ENCODE measurements at places on chromosomes 6 and 20.

GRCh38 chr6:104312851-104313250, 546.9 kb downstream of the HACE1 start:
- no peak for DNase-seq

DNA sequence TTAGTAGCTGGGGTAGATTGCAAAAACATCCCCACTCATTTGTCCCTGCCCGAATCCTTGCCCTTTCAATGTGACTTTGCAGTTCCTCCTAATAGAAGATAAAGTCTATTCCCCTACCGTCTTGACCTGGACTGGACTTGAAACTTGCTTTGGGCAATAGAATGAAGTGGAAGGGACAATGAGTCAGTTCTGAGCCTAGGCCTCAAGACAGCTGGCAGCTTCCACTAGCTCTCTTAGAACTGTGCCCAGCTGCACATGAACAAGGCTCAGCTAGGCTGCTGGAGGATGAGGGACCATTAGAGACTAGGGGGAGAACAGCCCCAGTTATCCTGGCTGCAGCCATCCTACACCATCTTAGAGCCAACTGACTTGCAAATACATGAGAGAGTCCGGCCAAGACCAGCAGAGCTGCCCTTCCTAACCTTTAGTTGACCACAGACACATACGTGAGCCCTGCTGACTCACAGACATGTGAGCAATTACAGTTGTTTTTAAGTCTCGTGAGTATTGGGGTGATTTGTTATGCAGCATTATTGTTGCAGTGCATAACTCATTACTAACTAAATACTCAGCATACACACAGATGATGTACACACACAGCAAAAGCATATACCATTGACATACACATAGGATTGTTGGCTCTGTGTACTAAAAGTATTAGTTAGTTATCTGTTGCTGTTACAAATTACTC, 105.5 kb downstream of the DHX35 start:
- no peak for DNase-seq

DNA sequence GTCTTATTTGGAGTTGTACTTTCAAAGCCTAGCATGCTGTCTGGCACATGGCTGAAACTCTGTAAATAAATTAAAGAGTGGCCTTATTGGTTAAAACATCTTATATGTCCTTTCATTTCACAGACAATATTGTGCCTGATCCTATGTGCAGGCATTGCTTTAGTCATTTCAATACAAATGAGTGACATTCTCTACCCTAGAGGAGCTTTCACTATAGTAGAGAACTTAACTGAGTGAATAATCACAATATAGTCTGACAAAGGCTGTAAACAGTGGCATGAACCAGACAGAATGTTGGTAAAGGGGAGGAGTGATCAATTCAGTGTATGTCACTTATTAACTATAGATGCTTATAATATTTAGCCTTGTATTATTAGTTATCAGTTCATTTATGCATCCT, 481.8 kb downstream of the TFAP2B start:
- DNase-seq = no peak

DNA sequence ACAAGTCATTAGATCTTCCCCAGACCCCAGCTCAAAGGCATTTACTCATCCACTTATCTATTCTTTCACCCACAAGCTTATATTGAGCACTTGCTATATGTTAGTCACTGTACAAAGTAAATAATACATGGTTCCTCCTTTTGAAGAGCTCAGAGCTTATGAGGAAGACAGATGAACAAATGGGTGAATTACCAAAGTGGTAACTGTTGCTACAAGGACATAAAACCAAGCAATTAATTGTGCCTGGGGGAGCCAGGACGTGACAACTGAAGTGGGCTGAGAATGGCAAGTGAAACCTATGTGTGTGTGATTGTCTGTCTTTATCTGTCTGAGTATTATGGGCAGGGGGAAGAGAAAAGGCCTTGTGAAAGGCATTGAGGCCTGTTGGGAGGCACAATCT, 45.6 kb upstream of the AKIRIN2 start:
- no peak for DNase-seq

- no peak for DNase-seq
These were observed 602.4 kb downstream of the COL12A1 start for GRCh38 chr6:74603322-74604076.

DNA sequence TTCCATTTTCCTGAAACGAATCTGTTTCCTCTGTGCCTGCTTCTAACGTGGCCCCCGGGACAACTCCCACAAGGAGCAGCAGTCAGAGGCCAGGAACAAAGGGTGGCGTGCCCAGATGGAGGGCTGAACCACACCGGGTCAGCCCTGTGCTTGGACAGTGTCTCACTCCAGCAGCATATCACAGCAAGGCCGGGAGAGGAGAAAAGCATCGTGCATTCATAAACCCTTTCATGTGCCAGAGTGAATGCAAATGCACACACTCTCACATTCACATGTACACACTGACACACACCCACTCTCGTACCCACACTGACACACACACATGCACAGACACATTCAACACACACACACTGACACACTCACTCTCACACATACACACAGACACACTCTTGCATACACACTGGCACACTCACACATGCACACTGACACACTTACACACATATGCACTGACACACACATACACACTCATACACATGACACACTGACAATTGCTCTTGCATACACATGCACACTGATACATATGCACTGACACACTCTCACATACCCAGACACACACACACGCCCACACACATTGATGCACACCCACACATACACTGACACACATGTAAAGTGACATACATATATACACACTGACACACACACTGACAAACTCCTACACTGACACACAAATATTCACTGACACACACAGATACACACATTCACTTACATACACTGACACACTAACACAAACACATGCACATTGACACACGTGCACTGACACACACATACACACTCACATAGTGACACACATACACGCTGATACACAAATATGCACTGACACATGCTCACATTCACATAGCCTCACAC, 237.0 kb downstream of the LRFN2 start:
- no peak for DNase-seq

GRCh38 chr6:4829089-4829488, 52.9 kb downstream of the CDYL start:
- no peak for DNase-seq

- no peak for DNase-seq
These were observed 4.5 kb upstream of the FOXC1 start for GRCh38 chr6:1605004-1605892.

- DNase-seq = no peak
These were observed 665.5 kb downstream of the TENT5A start for GRCh38 chr6:81086991-81087390.

DNA sequence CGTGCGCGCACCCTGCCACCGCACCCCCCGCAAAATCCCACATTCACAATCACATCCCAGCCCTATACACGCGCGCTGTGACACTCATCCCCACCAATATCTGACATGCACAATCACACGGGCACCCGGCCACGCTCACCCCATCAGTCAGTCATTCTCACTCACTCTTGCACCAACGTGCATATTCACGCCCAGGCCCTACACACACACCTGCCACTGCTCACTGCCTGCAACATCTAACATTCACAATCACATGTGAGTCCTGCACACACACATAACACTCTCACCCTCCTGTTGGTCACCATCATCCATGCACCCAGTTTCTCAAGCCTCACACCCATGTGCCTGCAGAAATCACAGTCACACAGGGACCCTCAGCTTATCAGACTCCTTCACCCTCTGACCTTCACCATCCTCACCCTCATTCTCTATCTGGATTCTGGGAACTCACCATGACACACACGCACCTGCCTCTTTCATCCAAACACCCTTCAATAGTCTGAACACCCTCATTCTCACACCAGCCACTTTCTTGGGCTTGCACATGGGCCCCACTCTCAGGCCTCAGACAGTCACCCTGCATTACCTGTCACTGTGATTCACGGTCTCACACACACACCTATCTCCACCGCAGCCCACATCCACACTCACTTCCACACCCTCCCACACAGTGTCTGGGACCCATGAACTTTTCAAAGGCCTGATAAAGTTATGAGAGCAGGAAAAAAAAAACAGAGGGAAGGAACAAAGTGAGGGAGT, 748 bp upstream of the ATP9A start:
- no peak for DNase-seq

DNA sequence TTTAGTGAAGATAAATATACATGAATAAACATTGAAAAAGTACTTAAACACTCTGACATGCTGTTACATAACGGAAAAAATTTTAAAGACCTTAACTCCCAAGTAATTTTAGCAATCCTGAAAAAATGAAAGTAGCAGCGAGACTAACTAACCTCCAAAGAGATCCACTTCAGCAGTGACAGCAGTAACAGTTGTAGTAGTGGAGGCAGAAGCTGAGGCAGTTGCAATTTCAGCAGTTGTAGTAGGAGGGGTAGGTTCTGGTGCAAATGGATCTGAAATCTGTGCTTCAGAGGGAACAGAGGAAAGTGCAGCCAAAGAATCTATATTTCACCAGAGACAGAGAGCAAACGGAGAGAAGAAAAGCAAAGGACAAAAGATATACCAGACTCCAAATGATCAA, 88.8 kb downstream of the PRSS35 start:
- DNase-seq = no peak

- no peak for DNase-seq
These were observed 248.5 kb downstream of the FOXC1 start for GRCh38 chr6:1858196-1858595.

- DNase-seq = no peak
These were observed 33.5 kb downstream of the RPP21 start for GRCh38 chr6:30378290-30378937.

DNA sequence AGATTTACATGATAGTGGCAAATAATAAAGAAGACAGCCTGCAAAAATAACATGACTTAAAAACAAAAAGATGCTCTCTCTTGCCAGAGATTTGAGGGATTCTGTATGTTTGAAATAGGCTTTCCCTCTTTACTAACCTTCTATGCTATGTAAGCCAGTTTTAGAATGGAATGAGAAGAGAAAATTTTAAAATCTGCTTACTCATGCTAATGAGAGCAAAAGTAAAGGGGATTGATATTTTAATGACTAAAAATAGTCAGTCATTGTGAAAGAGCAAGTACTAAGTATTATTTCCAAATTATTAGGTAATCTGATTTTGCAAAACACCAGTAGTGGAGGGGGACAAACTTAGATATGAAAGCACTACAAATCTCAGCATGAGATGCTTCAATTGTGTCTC, 563.3 kb upstream of the ADGRB3 start:
- no peak for DNase-seq

DNA sequence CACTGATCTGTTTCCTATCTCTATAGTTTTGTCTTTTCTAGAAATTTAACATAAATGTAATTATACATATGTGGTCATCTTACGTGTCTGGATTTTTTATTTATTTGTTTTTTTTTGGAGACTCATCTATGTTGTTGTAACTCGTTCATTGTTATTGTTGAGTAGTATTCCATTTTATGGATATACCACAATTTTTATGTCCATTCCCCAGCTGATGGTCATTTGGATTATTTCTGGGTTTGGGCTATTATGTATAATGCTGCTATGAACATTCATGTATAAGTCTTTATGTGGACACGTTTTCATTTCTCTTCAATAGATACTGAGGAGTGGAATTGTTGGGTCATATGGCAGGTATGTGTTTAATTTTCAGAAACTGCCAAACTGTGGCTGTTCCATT, 10.2 kb downstream of the DZANK1 start:
- DNase-seq = no peak

DNA sequence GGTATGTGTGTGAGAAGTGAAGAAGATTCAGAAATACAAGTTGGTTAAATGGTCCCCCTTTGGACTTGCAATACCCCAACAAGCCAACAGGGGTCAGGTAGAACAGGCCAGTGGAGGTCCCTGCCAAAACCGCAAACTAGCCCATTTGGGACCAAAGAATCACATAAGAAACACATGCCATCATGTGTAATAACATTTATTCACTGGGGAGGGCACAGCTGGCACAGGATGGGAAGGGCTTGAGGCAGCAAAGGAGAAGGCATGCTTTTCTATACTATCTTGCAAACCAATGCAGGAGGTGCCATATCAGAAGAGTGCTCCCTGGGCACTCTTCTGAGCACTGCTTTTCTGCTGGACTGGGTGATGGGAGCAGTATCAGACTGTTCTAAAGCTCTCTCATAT, 116.1 kb upstream of the TRAF3IP2 start:
- DNase-seq = no peak

- DNase-seq = no peak
These were observed 43.9 kb upstream of the KIF25 start for GRCh38 chr6:167953551-167953950.

- DNase-seq = no peak
These were observed 124.7 kb downstream of the DTNBP1 start for GRCh38 chr6:15538106-15538505.

- DNase-seq = no peak
These were observed 438.7 kb downstream of the BCKDHB start for GRCh38 chr6:80544976-80545722.

DNA sequence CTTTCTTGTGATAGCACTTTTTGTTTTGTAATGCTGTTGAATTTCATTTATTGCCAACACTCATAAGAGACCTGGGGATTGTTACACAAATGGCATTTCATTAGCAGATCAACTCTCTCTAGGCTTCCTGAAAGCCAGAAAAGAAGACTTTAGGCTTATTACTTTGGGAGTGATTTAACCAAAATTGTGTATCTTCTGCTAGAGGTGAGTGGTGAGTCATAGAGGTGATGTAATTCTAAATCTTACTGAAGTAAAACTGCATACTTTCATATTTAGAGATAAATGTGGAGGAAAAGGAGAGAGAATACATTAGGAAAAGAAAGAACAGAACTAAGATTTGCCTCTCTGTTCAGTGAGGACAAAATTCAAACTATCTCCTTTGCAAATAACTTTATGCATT, 304.7 kb upstream of the RGS17 start:
- DNase-seq = no peak

GRCh38 chr6:84350397-84350796, 123.0 kb upstream of the CEP162 start:
- no peak for DNase-seq

- DNase-seq = no peak
These were observed 676.9 kb downstream of the HACE1 start for GRCh38 chr6:104182811-104183210.

- DNase-seq = no peak
These were observed 518.9 kb upstream of the JARID2 start for GRCh38 chr6:14726816-14727493.

- DNase-seq = no peak
These were observed 150.4 kb upstream of the QKI start for GRCh38 chr6:163263998-163264661.

GRCh38 chr6:50804283-50804682, 14.4 kb upstream of the TFAP2B start:
- no peak for DNase-seq

DNA sequence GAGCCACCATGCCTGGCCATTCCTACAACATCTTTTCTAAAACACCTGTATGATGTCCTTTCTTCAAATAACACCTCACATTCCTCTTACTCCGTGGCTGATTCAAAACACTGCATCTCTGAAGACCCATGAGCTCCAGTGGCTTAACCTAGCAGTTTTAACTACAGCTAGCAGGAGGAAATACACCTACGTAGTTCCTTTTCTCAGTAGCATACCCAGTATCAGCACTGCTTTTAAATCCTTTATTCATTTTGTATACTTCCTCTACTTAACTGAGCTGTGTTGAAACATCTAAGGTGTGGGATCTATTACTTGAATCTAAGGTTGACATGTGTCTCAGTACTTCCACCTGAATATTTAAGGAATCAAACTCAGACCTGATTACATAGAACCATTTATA, 113.6 kb upstream of the CCDC28A start:
- DNase-seq = no peak

GRCh38 chr6:169912266-169913095, 161.1 kb downstream of the ERMARD start:
- no peak for DNase-seq

GRCh38 chr20:5933802-5934436, 16.4 kb downstream of the TRMT6 start:
- no peak for DNase-seq
